ENCODE measurements at places on chromosomes 7 and 10. TPM values are rescaled to one million over a fixed set of nuclear protein-coding genes. Genes with fewer than 3 reads are reported as not detected.

The RASA4B gene
- polyA plus RNA-seq = 48.9 TPM

The SCART1 gene
- polyA plus RNA-seq = not detected

The CHRM2 gene
- 0.36 TPM for polyA plus RNA-seq

The SPDYE2B gene
- not detected for polyA plus RNA-seq

The CPA1 gene
- not detected for polyA plus RNA-seq

The ELMO1 gene
- polyA plus RNA-seq = 76.4 TPM
